ENCODE measurements at places on chromosomes 1 and 21.

GRCh38 chr1:165397944-165398343 is 41.4 kb upstream of the LMX1A start:
- DNase-seq = peak; percentile 22

- no peak for DNase-seq
These were observed 93.2 kb downstream of the PLXNA2 start for GRCh38 chr1:208150833-208151458.

GRCh38 chr1:113283914-113284313 is 106.4 kb upstream of the MAGI3 start:
- no peak for DNase-seq

GRCh38 chr1:15994590-15995351 is 9.3 kb upstream of the SRARP start:
- no peak for DNase-seq

DNA sequence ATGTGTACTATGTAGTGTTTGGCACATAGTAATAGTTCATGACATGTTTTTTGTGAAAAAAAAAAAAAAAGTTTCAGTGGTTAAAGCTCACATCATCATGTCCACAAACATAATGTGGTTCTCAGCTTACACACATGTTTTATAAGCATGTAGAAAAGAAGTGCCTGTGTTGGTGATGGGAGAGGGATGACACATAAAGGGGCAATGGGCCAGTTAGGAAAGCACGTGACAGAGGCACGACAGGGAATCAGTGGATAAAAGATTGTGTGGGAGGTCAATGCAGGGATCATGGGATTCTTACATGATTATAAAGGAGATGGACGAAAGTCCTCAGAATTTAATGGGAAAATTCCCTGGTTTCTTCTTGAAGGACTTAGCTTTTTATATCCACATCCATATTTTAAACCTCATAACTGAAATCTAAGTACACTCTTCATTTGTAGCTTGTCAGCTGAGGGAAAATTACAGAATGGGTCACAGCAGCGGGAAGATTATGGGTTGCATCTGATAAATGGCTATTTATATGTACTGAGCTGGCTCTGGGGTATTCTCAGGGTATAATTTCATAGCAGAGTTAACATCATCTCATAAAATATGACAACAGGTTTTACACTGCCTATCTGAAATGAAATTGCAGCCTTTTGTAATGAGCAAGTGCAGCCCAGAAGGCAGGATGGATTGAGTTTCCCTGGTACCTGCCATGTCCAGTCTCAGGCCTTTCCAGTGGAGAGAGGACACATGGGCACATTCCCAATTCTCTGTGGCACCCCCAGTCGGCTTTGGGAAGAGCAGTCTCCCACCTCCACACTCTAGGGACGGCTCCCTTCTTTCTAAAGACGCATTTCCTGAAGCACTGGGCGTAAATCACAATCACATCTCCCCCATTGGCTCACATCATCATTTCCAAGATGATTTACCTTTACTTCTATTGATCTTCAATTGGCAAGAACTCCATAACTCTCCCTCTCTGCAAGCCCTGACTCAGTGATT is 42.3 kb upstream of the NHLH2 start:
- no peak for DNase-seq

DNA sequence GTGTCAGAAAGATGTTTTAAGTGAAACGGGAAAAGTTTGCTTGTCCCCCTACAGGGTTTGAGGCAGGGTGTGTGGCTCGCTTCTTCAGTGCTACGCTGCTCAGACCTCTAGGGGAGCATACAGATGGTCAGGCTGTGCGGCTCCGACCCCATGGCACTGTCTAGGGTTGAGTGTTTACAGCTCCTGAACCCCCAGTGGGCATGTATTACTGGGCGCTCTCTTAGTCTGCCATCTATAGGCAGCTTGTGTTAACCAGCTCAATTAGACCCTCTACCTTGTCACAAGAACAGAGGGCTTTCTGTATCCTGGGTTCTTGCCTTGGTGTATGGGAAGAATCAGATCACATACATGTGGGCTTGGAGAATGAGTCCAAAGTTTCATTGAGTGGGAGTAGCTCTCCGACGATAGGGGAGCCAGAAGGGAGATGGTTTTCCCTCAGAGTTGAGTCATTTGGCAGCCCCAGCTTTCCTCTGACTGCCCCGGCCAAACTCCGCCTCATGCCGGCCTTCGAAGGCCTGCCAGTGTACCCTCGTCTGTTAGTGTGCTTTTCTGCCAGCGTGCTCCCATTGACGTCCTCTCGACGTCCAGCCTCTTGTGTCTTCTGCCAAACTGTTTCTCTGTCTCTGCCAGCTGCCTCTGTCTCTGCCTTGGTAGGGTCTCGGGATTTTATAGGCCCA is 38.6 kb upstream of the ADGRL4 start:
- no peak for DNase-seq

DNA sequence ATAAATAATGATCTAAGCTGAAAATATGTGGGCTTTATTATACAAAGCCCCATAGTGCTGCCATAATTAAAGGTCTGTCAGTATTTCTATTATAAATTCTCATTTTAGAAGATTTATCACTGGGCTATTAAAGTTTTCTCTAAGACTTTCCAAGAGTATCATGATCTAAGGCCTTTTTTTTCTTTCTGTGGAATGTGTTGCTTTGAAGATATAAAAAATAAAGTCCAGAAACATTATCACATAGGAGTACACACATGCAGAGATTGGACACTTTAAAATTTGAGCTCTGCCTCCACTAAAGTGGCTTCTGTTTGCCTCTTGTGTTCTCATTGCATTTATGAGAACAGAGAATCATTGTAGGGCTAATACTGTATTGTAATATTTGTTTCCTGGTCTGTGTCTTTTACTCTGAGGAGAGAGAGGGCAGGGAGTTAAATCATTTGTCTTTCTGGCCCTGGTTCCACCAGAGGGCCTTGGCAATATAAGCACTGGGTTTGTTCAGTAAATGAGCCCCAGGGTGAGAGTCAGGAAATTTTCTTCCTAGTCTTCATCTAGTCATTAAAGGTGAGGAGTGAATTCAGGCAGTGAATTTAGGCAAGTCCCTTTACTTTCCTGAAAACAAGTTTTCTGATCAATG is 70.2 kb downstream of the NFIA start:
- no peak for DNase-seq

DNA sequence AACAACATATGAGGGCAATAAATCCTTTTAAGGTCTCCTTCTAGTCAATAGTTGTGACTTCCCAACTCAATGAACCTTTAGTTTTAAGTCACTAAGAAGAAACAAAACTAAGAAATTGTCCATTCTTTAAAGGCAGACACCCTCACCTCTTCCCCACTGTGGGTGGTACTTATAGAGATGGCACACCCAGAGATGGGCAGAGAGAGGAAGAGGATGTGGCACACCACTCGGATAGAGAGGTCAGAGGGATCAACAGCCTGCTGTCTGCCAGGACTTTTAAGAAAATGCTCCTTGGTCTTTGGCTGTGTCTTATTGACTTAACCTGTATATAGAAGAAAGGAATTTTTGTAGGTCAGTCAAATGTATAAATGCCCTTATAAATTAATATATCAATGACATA is 45.1 kb downstream of the FASLG start:
- no peak for DNase-seq

DNA sequence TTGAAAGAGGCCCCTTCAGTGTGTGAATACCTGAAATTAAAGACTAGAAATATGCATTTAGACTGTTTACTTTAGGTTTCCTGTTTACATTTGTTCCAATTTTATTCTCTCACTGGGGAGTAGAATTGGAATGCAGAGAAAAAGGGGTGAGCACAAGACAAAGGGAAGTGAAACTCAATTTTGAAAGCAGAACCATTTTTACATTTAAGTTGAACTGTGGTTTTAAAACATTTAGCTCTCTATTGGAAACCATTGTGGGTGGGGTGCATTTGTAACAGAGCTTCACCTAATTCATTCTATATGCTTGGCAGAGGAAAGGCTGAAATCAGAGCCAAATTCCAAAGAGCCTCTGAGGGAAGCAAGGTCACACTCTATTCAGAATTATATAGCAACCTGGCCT is 235.3 kb upstream of the C1orf105 start:
- no peak for DNase-seq

All from CD4-positive, alpha-beta T cell (primary cell).